ENCODE measurements at places on chromosomes 2 and 18.
A peak's percentile ranks its signal among the peaks of the same experiment; 100 is the strongest.

DNA sequence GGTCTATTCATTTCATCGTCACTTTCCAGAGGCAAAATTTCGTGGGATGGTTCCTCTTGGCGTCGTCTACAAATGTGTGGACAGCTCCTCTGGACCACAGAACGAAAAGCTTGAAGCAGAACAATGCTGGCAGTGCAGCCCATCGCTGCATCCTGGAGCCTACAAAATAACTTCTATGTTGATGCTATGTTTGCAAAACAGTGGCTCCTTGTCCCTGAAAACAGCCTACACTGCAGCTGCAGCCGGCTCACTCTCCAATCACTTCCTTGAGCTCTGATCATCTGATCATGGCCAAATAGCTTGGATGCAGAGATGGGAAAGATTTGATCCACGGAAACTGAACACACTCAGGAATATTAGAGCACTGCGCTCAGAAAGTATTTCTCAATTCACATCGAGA is 60.0 kb downstream of the DOCK10 start:
- DNase-seq: no peak

DNA sequence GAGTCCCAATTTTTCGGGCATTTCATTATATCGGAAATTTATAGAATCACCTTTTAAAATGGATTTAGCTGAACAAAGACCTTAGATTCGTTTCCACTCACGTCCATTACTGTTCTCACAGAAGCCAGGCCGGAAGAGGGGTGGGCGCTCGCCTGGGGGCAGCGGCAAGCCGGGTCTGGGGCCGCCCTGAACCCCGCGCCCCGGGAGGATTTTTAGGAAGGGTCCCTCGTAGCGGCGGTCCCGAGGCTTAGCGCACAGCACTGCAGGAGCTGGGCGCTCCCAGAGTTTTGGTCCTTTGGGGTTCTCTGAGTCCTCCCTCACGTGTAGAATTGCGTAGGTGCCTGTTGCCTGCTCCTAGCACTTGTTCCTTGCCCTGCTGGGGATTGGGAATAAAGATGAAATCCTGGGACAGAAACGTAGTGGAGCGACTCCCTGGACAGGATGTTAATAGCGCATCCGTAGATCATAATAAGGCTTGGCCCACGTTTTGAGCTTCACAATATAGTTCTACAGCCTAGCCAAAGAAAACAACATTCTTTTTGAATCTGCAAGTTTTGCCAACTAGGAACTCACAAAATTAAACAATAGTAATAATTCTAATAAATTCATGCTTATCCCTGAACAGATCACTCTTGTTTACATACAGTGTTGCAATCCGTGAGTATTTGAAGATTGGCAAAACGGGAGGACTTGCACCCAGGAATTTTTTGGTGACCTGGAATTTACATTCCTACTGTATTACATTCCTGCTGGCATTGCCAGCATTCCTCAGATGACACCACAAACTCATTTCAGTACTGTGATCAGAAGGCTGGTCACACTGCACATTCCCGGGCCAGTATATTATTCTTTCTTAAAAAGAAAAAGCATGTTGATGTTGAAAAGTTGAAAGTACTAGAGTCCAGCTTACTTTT is 875 bp downstream of the C18orf63 start:
- DNase-seq: peak; percentile 81

DNA sequence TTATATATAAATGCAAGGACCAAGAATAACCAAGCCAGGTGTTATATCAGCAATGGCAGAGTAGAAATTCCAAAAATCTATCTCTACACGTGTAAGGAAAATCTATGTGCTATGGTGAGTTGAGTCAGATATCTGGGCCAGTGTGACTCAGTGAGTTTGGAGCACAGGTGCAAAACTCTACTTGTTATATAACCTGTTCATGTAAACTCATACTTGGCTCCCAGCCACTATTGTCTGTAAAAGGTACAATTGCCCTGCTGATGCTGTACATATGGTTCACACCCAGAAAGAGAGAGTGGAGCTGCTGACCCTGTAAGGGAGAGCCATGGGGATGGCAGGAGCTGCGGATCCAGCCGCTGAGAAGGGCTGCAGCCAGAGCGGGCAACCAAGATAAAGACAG is 112.0 kb downstream of the TRABD2A start:
- DNase-seq: no peak

- DNase-seq: no peak
Measured at GRCh38 chr2:113266431-113266830, 12.3 kb downstream of the PAX8 start.

DNA sequence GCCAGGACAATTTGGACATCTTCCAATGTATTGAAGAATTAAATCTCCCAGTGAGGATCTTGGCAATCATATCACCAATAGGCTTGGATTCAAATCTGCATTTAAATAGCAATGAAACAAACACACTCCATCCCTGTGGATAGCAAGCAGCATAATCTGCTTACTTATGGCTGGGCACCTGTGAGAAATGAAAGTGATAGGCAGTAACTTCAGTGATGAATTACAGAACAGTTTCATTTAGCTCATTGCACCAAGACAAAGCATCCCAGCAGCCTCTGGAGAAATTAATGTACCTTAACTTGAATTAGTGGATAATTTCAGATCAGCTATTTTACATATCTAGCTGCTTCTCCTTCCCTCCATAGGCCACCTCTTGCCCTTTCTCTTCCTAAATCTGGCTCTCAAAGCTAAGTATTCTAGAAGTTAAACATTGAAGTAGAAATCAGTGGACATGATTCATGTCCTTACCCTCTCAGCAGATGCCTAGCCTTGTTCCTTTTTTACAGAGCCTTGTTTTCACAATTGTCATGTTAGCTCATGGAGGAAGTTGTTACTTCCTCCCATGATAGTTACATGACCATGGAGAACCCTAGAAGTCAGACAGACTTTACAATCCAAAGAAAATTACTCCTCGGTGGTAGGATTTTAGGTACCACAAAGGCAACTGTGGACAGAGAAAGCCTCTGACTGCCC is 88.5 kb upstream of the TACR1 start:
- DNase-seq: no peak

DNA sequence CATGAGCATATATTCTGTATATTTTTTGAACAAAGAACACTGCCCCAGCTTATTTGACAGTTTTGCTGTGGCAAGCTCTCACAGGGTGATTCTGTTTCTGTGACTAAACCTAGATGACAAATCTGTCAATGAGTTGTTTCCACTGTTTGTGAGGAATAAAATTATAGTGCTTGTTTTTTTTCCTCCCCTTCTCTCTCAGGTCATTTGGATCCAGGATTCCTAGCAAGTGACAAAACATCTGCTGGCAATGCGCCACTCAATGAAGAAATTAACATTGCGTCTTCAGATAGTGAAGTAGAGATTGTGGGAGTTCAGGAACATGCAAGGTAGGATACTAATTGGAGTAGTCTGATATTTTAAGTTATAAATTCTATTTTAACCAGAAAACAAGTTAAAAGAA is 149.3 kb downstream of the HAUS1 start:
- no peak for DNase-seq

- no peak for DNase-seq
Measured at GRCh38 chr2:1595274-1595673, 149.0 kb downstream of the PXDN start.

DNA sequence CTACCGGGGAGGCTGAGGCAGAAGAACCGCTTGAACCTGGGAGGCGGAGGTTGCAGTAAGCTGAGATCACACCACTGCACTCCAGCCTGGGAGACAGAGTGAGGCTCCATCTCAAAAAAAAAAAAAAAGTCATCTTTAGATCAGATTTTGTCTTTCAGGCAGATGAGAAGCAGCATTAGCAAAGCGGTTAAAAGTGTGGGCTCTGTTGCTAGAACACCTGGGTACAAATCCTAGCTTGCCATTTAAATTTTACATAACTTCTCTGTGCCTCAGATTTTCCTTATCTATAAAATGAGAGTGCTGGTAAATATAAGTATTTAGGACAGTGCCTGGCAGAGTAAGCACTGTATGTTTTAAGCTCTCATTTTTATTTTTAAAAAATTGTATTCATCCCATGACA is 8.2 kb downstream of the CNOT9 start:
- no peak for DNase-seq

DNA sequence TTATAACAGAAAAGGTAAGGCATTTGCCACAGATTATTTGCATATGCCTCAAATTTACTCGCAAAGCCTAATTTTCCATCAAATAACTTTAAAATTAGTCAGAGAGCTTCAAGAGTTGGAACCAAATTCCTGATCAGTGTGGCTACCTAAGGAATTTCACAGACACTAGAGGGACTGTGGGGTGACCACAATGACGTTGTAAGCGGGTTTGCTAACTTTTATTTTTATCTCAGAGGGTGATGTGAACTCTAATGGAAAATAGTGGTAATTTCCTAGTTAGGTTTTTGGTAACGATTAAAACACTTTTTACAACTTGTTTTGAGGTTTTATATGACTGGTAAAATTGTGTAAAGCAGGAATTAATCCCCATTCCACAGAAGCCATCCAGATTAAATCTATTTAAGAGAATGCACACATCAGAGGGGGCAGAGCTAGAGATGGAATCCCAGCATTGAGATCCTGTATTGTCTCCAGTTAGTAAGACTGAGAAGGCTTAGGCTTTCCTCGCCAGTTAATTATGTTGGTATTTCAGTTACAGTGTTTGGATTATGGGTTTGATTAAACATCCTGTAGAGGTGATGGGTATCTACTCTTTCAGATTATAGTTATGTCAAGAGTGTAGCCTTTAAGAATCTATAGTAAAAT is 129.0 kb downstream of the GPD2 start:
- DNase-seq: peak; percentile 85

All from mesendoderm (in vitro differentiated cells).